ENCODE measurements at places on chromosomes 7 and 10. TPM values are rescaled to one million over a fixed set of nuclear protein-coding genes. Genes with fewer than 3 reads are reported as not detected.

DLD gene
- 169 TPM for polyA plus RNA-seq

ABCB4 gene
- 0.02 TPM for polyA plus RNA-seq

KLHL7 gene
- polyA plus RNA-seq, result 53.7 TPM

COL1A2 gene
- polyA plus RNA-seq, result 4,815 TPM

FGL2 gene
- polyA plus RNA-seq, result 28.8 TPM

SPDYE11 gene
- polyA plus RNA-seq, result 0.06 TPM

ALOX5 gene
- polyA plus RNA-seq, result not detected

DNA sequence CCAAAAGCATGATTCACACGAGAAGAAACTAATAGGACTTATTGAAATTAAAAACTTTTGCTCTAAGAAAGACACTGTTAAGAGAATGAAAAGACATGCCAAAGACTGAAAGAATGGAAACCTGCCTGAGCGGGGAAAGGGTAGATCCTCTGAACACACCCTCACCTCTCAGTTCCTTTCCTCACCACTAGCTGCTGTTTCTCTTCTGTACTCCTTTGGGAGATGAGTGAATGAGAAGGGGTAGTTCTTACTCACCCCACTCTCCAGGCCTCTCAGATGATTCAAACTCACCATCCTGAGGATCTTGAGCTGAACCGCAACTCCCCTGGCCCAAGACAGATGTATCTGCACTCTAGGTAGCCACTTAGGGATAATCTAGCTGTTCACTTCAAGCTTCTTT, 41.9 kb downstream of the IQUB start:
- no peak for DNase-seq

DNA sequence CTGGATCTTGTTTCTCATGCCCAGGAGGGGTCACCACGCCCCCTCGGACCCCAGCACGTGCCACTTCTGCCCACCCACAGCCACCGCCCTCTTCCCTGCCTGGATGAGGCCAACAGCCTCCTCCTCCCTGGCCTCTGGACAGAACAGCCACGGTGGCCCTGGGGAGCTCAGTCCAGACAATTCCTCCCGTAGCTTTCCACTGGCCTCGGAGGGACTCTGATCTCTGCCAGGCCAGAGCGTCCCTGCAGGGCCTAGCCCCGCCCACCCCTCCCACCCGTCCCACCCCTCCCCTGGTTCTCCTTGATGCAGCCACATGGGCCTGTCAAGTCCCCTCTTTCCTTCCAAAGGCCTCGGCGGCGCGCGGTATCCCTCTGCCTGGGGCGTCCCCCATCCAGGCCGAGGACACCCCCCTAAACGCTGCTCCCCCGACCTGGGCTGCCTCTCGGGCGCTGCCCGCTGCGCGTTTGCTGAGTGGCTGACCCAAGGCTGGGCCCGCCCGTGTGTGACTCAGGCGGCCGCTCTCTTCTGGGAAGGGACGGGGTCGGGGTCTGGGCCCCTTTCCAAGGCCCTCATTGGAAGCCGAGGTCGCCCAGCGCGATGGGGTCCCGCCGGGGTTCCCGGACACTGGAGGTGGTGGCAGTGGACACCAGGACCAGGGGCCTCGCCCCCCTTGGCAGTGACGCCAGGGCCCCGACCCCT, 557 bp downstream of the TMEM120A start:
- no peak for DNase-seq

DNA sequence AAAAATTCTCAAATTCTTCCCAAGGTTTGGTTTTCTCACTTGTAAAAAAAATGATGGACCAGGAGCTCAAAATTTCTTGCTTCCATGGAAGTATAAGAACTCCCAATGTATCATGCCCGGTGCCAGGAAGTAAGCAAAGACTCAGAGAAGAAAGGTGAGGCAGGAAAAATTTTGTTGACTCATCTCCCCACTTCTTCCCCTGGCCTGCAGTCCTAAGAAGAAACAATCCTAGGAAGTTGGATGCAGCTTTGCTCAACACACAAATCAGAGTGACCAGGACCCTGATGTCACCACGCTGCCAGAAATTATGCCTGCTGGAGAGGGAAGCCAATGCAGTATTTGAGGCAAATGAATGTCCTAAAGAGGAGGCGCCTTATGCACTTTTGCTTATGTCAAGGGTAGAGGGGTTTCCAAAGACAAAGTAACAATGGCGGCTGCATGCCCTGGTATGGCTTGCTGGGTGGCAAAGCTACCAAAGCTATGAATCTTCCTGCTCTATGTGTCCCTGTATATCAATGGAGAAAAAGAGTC, 163.6 kb downstream of the NEURL1 start:
- DNase-seq, result no peak

DNA sequence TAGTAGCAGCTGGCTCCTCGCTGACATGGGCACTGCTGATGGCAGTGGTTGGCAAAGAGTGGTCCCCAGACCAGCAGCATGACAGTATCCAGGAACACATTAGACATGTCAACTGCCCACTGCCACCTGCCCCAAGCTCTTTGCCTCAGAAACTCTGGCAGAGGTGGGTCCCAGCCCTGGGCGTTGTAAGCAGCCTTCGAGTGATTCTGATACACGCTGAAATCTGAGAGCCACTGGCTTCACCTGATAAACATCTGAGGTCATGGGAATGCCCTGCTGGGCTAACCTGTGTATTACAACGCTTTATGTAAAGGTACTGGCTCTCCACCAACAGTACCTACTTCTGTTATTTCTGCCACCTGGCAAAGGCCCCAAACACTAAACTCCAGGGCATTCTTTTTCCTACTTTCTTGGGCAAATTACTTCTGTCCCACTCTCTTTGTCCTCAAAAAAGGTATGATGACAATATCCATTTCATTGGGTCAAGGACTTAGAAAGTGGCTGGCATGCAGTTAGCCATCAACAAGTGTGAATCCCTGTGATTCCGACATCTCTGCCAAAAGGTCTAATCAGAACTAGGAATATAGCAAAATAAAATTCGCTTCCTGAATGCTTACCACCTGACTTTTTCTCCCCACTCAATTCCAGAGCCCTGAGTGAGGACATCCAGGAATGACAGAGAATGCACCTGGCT, 9.2 kb downstream of the SGMS1 start:
- no peak for DNase-seq

DNA sequence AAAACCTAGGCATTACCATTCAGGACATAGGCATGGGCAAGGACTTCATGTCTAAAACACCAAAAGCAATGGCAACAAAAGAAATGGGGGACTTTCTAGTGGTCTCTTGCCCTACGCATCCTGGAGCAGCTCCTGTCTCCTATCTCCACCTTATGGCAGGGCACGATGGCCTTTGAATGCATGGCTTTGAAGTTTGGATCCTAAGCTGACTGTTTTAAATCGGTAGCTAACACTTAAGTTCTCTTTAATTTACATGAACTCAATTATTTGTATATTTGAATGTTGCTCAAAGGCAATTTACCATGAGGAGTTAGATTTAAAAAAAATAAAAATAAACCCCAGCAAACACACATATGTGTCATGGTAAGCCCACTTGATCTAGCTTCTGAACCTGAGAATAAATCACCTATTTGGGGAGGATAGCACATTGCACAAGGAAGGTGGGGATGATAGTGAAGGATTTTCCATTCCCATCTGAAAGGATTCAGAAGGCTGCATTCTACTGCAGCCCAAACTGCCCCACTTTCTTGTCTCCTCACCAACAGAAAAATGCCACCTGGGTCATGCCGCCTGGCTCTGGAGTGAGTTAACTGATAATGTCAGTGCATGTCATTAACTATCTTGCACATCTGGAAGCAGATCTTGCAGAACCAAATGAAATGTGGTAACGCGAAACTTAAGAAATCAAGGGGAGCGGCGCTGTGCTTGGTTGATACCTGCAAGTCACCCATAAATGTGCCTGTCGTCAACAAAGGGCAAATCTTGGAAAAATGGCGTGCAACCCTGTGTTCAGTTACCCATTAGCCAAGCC, 12.4 kb downstream of the KLF6 start:
- DNase-seq, result no peak

DNA sequence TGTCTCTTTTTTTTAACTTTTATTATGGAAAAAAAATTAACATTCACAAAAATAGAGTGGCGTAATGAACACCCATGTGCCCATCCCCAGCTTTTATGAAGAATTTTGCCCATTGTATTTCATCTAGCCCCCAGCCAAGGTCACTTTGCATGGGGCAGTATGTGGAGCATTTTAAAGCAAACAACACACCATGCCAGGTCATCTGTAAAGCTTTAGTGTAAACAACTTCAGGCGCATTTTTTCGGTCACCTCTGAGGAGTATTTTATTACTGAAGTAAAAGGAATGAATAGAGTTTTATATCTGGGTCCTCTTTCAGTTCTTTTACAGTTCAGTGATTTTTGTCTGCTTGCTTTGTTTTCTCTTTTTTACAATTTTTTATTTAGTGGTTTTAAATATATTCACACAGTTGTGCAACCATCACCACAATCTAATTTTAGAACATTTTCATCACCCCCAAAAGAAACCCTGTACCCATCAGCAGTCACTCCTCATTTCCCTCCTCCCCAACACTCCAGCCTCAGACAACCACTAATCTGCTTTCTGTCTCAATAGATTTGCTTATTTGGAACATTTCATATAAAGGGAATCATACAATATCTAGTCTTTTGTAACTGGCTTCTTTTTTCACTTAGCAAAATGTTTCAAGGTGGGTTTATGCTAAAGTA, 87.9 kb downstream of the SLC37A3 start:
- no peak for DNase-seq

DNA sequence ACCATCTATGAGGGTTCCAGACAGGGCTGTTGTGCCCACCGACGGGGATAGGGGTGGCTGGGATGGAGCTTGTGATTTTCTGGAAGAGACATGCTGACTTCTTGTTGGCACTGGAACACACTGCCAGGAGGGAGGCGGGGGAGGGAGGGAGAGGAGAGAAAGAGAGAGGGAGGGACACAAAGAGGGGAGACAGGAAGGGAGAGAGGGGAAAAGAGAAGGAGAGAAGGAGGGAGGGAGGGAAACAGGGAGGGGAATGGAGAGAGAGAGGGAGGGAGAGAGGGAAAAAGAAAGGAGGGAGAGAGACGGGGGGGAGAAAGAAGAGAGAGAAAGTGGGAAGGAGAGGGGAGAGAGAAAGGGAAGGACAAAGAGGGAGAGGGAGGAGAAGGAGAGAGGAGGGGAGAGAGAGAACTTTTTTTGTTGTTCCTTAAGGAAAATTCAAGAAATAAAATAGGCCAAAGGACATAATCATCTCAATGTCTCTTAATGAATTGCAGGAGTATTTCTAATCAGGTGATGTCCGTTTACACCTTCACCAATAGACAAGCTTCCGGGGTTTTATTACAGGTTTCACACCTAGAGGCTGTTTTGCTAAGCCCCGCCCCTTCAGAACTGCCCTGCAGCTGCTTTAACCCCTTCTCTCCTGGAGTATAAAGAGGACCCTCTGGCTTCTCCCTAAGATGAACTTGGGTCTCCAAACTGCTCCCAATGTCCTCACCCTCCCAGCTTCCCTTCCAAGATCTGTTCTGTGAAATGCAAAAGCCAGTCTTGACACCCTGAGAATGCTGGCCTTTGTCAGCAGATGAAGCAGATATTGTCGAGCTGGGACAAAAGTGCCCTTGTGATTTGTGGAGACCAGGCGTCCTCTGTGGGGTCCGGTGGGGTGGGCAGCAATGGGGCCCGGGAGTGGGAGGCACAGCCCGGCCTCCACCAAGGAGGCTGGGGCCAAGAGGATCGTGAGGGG, 82.0 kb upstream of the GTF2IRD1 start:
- DNase-seq, result no peak

- no peak for DNase-seq
These were observed 330.6 kb downstream of the GRID1 start for GRCh38 chr10:86035791-86036543.

DNA sequence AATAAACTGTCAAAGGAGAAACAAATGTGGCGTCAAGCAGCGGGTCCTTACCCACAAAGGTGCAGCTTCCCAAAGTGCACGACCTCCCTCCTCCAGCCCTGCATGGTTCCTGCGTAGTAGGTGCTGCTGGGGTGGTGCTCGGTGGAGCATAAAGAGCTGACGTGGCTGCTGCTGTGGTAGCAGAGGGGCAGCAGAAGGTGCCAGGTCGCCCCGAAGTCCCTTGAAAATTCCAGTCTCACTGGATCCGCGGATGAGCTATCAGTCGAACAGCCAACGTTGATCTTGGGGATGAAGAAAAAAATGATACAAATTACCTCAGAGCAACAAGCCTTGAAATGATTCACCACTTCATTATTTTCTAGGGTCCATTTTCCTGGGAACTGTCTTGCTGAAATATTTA, 105.0 kb upstream of the SLC26A5 start:
- DNase-seq, result no peak

- DNase-seq, result no peak
These were observed 729.9 kb downstream of the ZWINT start for GRCh38 chr10:55631071-55631654.

- peak; percentile 37 for DNase-seq
These were observed 40.5 kb upstream of the SLF2 start for GRCh38 chr10:100872034-100872791.

DNA sequence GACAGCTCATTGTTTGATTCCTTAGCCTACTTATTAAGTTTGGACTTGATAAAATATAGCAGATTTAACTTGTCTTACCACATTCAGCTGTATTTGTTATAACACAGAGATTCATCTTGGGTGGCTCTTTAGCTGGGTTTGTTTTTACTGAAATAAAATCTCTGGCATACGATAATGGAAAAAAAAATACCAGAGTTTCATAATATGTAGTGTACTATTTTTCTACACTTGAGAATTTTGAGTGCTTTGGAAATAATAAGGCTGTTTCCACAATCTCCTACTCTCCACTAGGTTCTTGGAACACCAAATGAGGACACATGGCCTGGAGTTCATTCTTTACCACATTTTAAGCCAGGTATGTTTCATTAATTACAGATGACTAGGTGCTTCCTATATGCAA, 218.6 kb upstream of the FZD1 start:
- no peak for DNase-seq

DNA sequence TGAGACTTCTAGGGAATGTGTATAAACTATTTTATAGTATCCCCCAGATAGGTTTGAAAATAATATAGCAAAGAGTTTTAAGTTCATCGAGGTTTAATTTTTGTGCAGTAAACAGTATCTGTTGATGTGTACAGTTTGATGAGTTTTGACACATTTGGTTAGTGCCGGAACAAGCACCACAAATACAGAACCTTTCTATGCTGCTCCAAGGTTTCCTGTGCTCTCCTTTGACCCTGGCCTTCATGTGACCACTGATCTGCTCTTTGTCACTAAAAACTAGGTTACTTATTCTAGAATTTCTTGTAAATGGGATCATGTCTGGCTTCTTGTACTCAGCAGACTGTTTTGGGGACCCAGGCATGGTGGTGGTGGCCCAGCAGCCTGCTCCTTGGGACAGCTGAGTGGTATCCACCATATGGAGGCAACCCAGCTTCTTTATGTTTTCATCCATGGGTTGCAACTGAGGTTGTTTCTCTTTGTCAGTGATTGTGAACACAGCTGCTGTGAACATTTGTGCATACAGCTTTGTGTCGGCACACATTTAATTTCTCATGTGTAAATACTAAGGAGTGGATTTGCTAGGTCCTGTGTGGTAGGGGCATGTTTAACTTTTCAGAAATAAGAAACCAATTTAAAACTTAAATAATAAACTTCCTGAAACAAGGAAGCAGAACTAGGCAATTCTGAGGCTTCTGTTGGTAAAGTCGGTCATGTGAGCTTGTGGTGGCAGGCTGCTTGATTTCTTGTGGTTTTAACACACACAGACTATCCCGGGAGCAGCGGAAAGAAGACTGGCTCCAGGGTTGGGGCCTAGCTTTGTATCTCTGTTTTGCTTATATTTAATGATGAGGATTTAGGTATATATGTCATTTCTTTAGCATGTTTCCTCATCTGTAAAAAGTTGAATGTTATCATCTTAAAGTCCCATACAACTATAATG, 219.4 kb downstream of the ABCA13 start:
- DNase-seq, result no peak

- DNase-seq, result no peak
These were observed 359.2 kb downstream of the PHF14 start for GRCh38 chr7:11332865-11333228.

GRCh38 chr7:40903872-40904271, 769.1 kb downstream of the SUGCT start:
- DNase-seq, result no peak
